ENCODE measurements at places on chromosomes 2 and 18. TPM values are rescaled to one million over a fixed set of nuclear protein-coding genes. Genes with fewer than 3 reads are reported as not detected.

GRCh38 chr2:32711219-32711618, 83.4 kb downstream of the TTC27 start:
- H3K36me3 ChIP-seq, result no peaks in the 10 kb centered on the region
- no peak overlapping the region for H3K27ac ChIP-seq
- DNase-seq, result no peak
- no peaks in the 10 kb centered on the region for H3K4me1 ChIP-seq
- no peak overlapping the region for H3K4me3 ChIP-seq

- no peaks in the 10 kb centered on the region for H3K36me3 ChIP-seq
- peak overlapping the region; percentile 57 for H3K27ac ChIP-seq
- DNase-seq, result peak; percentile 19
- no peaks in the 10 kb centered on the region for H3K4me1 ChIP-seq
- H3K27me3 ChIP-seq, result no peaks in the 10 kb centered on the region
Observed at GRCh38 chr2:35973737-35974132, 381.8 kb upstream of the CRIM1 start.

- no peaks in the 10 kb centered on the region for H3K36me3 ChIP-seq
- no peak overlapping the region for H3K27ac ChIP-seq
- peak; percentile 82 for DNase-seq
- H3K27me3 ChIP-seq, result no peaks in the 10 kb centered on the region
- H3K4me1 ChIP-seq, result peaks cover 6% of the 10 kb centered on the region
Observed at GRCh38 chr2:190126798-190127197, 64.3 kb upstream of the MSTN start.

DNA sequence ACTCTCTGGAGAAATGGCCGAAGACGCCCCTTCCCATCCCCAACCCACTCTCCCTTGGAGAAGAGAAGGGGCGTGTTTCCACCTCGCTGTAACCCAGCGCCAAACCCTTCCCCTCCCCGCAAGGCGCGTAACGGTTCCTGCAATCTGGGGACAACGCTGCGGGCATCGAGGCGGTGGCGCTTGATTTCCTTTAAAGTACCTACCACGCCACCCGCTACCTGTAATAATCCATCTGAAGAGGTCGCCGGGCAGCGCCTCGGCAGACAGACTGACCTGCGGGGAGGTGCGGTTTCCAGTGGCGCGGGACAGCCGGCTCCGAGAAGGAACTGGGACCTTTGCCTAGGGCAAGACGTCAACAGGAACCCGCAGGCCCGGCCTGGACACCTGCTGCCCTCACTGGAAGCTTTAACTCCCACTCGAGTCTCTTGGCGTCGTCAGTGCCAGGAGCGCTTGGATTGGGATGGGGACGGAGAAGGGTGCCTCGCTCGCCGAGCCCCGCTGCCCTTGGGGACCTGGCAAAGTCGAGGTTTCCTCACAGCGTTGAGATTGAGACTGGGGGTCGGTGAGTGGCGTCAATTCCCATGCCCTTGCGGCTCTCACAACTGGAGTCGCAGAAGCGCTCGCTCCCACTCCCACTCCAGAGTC, at the start of gene CYP1B1:
TSS of gene CYP1B1 (minus strand) at position 645 of the 645 bp plus-strand sequence. CDS start 763 bp downstream, outside the sequence.
- peaks cover 59% of the 10 kb centered on the region for H3K27me3 ChIP-seq
- H3K4me3 ChIP-seq, result peak within 1 kb of the TSS; percentile 66
- H3K4me1 ChIP-seq, result no peaks in the 10 kb centered on the region
- H3K36me3 ChIP-seq, result no peaks in the 10 kb centered on the region
- DNase-seq, result no peak

DNA sequence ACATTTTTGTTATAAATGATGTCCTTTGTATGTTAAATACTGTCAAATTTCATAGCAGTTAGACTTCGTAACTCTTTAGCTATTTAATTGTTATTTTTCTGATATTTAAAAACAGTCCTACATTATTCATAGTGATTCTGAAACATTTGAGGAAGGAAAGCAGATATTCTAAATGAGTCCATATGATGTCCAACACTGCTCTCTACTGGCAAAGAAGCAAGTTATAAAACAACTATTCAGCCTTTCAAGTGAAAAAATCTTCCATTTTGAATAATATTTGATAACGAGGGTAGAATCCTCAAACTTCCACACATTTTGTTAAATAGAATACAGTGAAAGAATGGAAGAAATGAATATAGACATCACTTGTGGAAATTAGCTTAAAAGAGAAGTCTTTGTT, 220.8 kb downstream of the GULP1 start:
- no peak overlapping the region for H3K4me3 ChIP-seq
- H3K36me3 ChIP-seq, result no peaks in the 10 kb centered on the region
- H3K27ac ChIP-seq, result no peak overlapping the region
- no peaks in the 10 kb centered on the region for H3K27me3 ChIP-seq
- peak; percentile 88 for DNase-seq
- no peaks in the 10 kb centered on the region for H3K4me1 ChIP-seq

DNA sequence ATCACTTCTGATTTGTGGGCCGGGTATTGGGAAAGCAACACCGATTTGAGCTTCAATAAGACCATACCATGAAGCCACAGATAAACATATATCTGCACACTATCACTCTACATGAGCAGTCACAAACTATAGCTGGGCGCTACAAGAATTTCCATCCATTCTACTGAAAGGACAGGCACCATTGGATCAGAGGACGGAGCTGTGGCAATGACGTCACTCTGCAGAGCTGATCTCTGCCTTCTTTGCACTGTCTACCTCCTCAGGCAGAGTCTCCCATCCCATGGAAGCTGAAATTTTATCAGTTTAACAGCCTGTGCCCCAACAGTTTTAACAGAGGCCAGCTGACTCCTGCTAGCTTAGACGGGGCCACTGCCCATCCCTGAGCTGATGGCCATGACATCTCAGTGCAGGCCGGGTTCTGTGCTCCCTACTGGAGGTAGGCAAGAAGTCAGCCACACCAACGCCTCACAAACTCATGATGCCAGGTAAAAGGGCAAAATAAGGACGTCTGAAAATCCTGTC, 389.6 kb upstream of the SALL3 start:
- no peaks in the 10 kb centered on the region for H3K36me3 ChIP-seq
- no peaks in the 10 kb centered on the region for H3K27me3 ChIP-seq
- no peak overlapping the region for H3K27ac ChIP-seq
- H3K4me3 ChIP-seq, result no peak overlapping the region

DNA sequence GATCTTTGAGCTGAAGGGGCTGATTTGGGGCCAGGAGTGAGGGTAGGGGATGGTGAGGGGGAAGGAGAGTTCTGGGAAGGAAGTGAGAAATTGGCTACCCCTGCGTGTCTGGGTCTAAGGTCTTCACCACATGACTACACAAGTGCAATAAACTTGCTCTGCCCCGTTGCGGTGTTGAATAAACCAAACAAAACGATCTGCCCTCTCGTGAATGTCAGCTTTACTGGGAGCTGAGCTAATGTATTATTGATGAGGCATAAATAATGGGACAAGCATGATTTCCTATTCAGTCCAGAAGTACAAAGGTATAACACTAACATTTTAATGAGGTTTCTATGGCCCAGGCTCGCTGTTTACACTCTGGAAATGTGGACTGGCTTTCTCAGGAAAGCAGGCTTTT, 8.0 kb upstream of the CFAP221 start:
- H3K4me3 ChIP-seq, result no peak overlapping the region
- H3K27ac ChIP-seq, result no peak overlapping the region
- no peaks in the 10 kb centered on the region for H3K27me3 ChIP-seq
- no peak for DNase-seq
- no peaks in the 10 kb centered on the region for H3K36me3 ChIP-seq

DNA sequence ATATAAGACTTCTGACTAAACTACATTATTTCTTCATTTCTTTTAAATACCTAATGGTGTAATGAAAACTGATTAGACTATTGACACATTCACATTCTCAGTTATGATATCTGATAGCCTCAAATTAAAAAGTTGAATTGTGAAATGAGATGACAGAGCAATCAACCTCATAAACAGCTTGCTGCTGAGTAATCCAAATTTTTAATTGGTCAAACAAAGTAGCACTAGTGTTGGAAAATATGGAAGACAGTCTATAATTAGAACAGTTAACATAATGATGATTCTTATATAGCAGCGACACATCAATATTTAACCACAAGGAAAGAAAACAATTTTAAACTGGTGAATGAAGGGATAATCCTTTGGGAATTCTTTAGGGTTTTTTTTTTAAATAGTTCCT, 91.9 kb upstream of the LRP1B start:
- no peaks in the 10 kb centered on the region for H3K4me1 ChIP-seq
- no peak overlapping the region for H3K4me3 ChIP-seq
- DNase-seq, result no peak
- H3K27ac ChIP-seq, result no peak overlapping the region
- H3K36me3 ChIP-seq, result no peaks in the 10 kb centered on the region

GRCh38 chr2:240319221-240319854, 116.1 kb upstream of the GPC1 start:
- no peaks in the 10 kb centered on the region for H3K36me3 ChIP-seq
- H3K27me3 ChIP-seq, result no peaks in the 10 kb centered on the region
- H3K4me1 ChIP-seq, result peaks cover 4% of the 10 kb centered on the region
- no peak overlapping the region for H3K4me3 ChIP-seq
- DNase-seq, result no peak

GRCh38 chr2:28842042-28842441, 28.1 kb downstream of the TRMT61B start:
- H3K36me3 ChIP-seq, result no peaks in the 10 kb centered on the region
- H3K4me1 ChIP-seq, result no peaks in the 10 kb centered on the region
- no peak overlapping the region for H3K27ac ChIP-seq
- no peaks in the 10 kb centered on the region for H3K27me3 ChIP-seq
- no peak overlapping the region for H3K4me3 ChIP-seq

DNA sequence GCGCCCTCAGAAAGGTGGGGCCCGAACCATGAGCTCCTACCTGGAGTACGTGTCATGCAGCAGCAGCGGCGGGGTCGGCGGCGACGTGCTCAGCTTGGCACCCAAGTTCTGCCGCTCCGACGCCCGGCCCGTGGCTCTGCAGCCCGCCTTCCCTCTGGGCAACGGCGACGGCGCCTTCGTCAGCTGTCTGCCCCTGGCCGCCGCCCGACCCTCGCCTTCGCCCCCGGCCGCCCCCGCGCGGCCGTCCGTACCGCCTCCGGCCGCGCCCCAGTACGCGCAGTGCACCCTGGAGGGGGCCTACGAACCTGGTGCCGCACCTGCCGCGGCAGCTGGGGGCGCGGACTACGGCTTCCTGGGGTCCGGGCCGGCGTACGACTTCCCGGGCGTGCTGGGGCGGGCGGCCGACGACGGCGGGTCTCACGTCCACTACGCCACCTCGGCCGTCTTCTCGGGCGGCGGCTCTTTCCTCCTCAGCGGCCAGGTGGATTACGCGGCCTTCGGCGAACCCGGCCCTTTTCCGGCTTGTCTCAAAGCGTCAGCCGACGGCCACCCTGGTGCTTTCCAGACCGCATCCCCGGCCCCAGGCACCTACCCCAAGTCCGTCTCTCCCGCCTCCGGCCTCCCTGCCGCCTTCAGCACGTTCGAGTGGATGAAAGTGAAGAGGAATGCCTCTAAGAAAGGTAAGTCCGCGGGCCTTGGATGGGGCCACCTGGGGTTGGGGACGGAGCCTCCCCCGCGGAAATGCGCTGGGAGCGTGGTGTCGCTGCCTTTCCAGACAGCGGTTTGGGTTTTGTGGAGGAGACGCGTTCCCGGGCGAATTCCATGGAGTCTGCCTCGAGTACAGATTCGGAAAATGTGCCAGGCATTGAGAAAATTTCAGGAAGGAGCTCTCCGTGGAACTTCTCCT, 559 bp downstream of the HOXD1 start:
- peak overlapping the region; percentile 75 for H3K27ac ChIP-seq
- H3K27me3 ChIP-seq, result peaks cover 5% of the 10 kb centered on the region
- no peaks in the 10 kb centered on the region for H3K36me3 ChIP-seq
- peak overlapping the region; percentile 44 for H3K4me3 ChIP-seq

DNA sequence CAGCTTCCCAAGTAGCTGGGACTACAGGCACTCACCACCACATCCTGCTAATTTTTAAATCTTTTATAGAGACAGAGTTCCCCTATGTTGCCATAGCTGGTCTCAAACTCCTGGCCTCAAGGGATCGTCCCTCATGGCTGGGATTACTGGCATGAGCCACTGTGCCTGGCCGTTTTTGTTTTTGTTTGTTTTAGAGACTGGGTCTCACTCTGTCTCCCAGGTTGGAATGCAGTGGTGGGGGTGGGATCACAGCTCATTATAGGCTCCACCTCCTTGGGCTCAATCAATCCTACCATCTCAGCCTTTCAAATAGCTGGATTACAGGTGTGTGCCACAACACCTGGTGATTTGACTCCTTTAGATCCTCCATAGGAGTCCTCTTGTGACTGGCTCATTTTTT, 19.5 kb upstream of the ZDBF2 start:
- H3K36me3 ChIP-seq, result no peaks in the 10 kb centered on the region
- no peaks in the 10 kb centered on the region for H3K4me1 ChIP-seq
- no peak overlapping the region for H3K4me3 ChIP-seq
- H3K27me3 ChIP-seq, result peaks cover 9% of the 10 kb centered on the region
- DNase-seq, result no peak

DNA sequence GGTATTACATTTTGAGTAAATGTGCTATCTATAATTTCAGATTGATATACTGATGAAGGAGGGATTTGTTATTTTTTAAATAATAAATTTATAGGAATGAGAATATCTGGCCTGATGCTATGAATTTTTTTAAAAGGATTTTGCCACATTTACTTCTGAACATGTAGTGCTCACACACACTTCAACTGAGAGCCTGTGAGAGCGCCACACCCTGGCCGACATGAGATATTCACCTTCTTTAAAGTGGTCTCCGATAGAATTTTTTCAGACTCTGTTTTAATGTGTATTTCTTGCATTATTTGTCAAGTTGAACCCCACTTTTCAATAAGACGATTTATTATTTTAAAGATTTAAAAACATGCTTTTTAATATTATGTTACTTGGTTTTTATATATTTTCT, 813.3 kb downstream of the DCC start:
- no peaks in the 10 kb centered on the region for H3K36me3 ChIP-seq
- H3K4me3 ChIP-seq, result no peak overlapping the region
- DNase-seq, result peak; percentile 5
- no peaks in the 10 kb centered on the region for H3K4me1 ChIP-seq

GRCh38 chr2:217249121-217250012, 389.5 kb upstream of the TNP1 start:
- H3K27ac ChIP-seq, result peak overlapping the region; percentile 15
- H3K27me3 ChIP-seq, result no peaks in the 10 kb centered on the region
- DNase-seq, result no peak
- H3K36me3 ChIP-seq, result no peaks in the 10 kb centered on the region

- peaks cover 11% of the 10 kb centered on the region for H3K27me3 ChIP-seq
- peaks cover 13% of the 10 kb centered on the region for H3K36me3 ChIP-seq
- H3K4me1 ChIP-seq, result peaks cover 4% of the 10 kb centered on the region
- H3K4me3 ChIP-seq, result no peak overlapping the region
- DNase-seq, result no peak
Observed at GRCh38 chr2:105261061-105261460, 19.5 kb downstream of the GPR45 start.

Gene ADCYAP1
- 0.10 TPM for polyA plus RNA-seq

Gene SCN3A
- polyA plus RNA-seq, result 0.16 TPM

Gene ALKAL2
- 31.3 TPM for polyA plus RNA-seq

Gene AKAIN1
- not detected for polyA plus RNA-seq

Gene LRRTM1
- polyA plus RNA-seq, result 0.08 TPM

Gene LINC00305
- polyA plus RNA-seq, result not detected

Gene RTP5
- 0.13 TPM for polyA plus RNA-seq
